Urothelium cell line (cell line): ENCODE measurements at places on chromosomes 12 and 14.

DNA sequence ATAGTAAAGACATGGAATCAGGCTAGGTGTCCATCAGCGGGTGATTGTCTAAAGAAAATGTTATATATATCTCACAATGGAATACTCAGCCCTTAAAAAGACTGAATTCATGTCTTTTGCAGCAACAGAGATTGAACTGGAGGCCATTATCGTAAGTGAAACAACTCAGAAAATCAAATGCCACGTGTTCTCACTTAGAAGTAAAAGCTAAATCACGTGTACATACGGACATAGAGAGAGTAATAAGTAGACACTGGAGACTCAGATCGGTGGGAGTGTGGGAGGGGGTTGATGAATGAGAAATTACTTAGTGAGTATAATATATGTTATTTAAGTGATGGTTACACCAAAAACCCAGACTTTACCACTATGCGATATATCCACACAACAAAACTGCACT lies 266.3 kb upstream of the PPFIA2 start:
- no peak for DNase-seq

DNA sequence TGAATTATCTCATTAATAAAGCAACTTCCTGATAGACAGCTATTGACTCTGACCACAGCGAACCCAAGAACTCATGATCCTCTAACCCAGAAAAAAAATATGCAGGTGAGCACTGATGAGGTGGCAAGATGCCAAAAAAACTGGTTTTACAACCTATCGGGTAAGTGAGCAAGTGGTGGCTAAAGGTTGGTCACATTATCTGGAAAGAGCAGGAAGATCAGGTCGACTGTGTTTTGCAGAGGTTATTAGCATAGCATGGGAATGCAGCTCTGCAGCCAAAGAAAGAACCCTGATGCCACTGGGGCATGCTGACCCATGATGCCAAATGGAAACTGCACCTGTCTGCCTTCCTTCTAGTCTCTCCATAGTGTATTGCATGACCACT lies 23.5 kb downstream of the BHLHE41 start:
- no peak for DNase-seq

DNA sequence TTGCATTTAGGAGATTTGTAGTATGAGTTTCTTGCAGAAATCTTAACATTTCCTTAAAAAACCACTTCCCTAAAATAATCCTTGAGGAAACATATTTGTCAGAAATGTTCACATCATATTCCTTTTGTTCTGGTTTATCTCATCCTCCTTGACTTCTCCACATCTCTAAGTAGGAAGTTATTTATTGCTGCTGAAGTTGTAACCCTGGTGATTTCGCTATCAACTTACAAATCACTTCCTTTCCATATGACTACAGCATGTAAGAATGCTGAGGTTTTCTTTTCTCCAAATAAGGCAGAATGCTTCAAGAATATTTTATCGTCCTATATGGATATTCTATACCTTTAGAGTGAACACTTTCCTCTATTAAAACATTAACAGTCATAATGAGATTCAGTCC lies 751.7 kb downstream of the NRXN3 start:
- no peak for DNase-seq

DNA sequence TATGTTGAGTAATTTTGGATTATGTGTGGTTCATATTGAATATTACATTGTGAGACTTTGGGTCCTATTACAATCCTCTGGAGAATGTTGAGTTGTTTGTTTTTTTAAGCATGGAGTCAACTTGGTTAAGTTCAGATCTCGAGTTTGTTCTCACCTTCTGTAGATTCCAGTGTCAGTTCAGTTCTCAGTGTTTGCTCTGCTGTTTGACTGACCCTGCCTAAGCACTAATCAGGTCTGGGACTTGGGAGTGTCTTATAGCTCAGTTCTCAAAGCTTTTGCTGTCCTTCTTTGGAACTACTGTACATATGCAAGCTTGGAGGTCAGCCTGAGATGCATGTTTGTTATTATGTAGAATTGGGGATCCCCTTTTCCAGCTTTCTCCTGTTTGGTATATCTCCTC lies 63.1 kb downstream of the DIP2B start:
- DNase-seq = no peak

- DNase-seq = peak; percentile 96
Observed at GRCh38 chr12:132189378-132190011, 45.2 kb downstream of the NOC4L start.

- DNase-seq = no peak
Observed at GRCh38 chr14:85338895-85339294, 191.0 kb upstream of the FLRT2 start.

DNA sequence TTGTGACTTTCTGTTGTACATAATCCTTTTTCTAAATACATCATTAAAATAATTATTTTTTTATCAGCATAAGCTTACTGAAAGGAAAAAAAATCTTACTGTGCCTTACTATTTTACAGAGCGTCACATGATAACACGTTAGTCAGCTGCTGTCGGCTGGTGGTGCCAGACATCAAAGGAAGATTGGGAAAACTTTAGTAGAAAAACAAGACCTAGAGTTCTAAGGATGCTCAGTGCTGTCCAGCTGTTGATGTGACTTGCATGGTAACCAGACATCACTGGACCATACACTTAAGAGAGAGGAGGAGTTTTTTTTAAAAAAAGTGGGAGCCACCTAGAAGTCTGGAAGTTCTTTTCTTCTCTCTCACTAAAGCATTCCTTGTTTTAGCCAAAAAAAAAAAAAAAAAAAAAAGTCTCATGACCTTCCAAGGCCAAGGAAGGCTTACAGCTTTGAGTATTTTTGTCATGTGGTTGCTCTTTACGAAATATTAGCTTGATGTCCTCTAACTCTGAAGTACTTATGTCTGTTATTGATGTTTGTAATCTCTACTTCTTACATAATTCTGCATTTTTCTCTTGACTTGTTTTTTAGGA lies 4.5 kb downstream of the RASSF8 start:
- DNase-seq = no peak

DNA sequence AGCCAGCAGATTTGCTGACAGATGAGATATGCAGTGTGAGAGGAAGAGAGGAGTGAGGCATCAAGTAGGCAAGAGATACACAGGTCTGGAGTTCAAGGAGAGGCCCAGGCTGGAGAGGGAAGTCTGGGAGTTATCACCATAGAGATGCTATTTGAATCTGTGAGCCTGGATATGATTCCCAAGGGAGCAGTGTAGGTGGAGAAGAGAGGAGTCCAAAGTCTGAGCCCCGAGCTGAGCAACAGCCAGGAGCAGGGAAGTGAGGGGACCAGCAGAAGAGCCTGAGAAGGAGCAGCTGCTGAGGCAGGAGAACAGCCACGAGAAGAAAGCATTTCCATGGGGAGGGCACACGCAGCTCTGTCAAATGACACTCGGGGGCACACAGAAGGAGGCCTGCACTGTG lies 20.2 kb upstream of the NXPH4 start:
- DNase-seq = no peak

DNA sequence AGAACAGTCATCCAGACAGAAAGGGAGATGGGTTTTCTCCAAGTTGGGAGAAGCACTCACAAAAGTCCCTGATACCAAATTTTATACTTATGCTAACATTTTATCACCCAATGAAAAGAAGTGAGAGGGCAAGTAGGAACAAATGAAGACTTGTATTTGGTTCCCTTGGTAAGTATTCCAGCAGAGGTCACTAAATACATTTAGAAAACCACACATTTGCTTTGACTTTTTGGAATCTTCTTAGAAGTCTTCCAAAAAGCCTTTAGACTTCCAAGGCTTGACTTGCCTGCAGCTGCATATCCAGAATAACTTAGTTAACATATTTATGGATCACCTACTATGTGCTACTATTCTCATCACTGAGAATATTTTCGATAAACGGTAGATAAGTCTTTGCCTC lies 3.1 kb upstream of the GYS2 start:
- no peak for DNase-seq

GRCh38 chr14:31027847-31028246 lies 1.7 kb upstream of the STRN3 start:
- DNase-seq = no peak

GRCh38 chr12:91567100-91567485 lies 384.5 kb upstream of the DCN start:
- DNase-seq = no peak

- DNase-seq = no peak
Observed at GRCh38 chr12:40312982-40313576, 88.3 kb downstream of the LRRK2 start.

DNA sequence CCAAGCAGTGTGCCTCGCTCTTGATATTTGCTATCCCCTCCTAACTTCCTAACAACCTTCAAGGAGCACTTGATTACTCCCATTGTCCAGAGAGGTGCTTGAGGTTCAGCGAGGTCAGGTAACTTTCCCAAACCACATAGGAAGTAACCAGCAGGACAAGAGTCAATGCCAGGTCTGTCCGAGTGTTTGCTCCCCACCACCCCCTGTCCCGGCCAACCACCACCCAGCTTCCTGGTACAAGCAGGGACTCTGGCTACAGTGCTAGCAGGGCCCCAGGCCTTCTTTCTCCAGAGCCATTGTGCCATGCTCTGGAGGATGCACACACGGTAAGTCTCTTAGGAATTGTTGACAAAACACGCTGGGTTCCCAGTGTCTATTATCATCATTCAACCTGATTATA lies 49.2 kb downstream of the SYNE3 start:
- DNase-seq = no peak

DNA sequence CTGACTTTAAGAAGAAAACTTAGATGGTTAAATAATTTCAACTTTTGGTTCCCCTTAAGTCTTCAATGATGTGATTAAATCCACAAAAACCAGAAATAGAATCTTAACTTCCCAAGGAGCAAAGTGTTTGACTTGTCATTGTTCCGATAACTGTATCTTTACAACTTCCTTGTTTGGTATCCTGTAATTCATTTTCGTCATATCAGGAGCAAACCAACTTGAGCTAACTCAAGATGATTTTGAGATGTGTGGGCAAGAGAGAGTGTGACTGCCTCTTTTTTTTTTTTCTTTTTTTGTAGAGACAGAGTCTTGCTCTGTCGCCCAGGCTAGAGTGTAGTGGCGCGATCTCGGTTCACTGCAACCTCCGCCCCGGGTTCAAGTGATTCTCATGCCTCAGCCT lies 25.3 kb downstream of the DRAM1 start:
- no peak for DNase-seq

GRCh38 chr12:16282978-16283377 lies 5.5 kb upstream of the SLC15A5 start:
- no peak for DNase-seq

- no peak for DNase-seq
Observed at GRCh38 chr12:105854071-105854470, 284.7 kb downstream of the NUAK1 start.

DNA sequence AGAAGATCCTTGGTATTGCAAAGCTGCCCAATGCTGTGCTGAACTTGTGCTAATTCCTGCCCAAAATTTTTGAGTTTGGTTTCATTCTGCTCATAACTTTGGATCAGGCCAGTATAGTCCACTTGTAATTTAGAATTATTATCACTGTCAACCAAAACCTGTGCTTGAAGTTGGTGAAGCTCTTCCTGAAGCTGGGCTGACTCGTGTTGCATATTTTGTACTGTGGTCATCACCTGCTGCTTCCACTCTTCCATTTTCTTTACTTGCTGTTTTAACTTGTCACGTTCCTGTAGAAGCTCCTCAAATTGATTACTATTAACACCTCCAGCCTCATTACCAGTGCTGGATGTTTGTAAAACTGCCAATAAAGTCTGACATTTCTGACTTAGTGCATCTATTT lies 35.8 kb downstream of the TRIP11 start:
- no peak for DNase-seq

- no peak for DNase-seq
Observed at GRCh38 chr12:105774037-105774436, 364.7 kb downstream of the NUAK1 start.

- peak; percentile 49 for DNase-seq
Observed at GRCh38 chr14:31926123-31926522, 151.0 kb upstream of the ARHGAP5 start.

- peak; percentile 57 for DNase-seq
Observed at GRCh38 chr12:46983959-46984841, 95.2 kb upstream of the PCED1B start.

GRCh38 chr14:75258079-75258802 lies 20.4 kb upstream of the FOS start:
- DNase-seq = no peak

DNA sequence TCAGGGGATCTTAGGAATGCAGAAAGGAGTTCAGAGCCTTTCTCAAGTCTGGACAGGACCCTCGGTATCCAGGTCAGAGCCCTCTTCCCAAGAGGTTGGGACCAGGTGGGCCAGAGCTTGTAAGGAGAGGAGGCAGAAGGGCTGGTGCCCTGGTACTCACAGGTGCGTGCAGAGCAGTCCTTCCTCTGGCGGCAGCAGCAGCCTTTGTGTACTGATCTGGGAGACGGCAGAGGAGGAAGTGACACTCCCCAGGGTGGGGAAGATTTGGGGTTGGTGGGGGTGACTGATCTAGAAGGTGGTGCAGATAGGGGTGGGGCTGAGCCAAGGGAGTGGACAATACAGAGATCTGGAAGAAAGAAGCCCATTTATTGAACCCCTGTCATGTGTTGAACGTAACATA lies at the start of gene ITGB7:
TSS of gene ITGB7 (minus strand) at position 210 of the 400 bp plus-strand sequence. CDS start 6,808 bp downstream, outside the sequence.
- DNase-seq = no peak

- no peak for DNase-seq
Observed at GRCh38 chr14:91867316-91867988, at the start of gene TC2N. TSS of gene TC2N (minus strand) at chr14:91867536. CDS start at chr14:91813769, 53,767 bp downstream.

GRCh38 chr14:91244501-91244901 lies at the start of gene GPR68:
TSS of gene GPR68 (minus strand) at chr14:91244704. CDS start at chr14:91235050, 9,654 bp downstream.
- no peak for DNase-seq

- peak; percentile 29 for DNase-seq
Observed at GRCh38 chr12:12717586-12718380, 615 bp downstream of the CDKN1B start.

GRCh38 chr12:97778111-97778510 lies 315.5 kb downstream of the RMST start:
- DNase-seq = no peak

DNA sequence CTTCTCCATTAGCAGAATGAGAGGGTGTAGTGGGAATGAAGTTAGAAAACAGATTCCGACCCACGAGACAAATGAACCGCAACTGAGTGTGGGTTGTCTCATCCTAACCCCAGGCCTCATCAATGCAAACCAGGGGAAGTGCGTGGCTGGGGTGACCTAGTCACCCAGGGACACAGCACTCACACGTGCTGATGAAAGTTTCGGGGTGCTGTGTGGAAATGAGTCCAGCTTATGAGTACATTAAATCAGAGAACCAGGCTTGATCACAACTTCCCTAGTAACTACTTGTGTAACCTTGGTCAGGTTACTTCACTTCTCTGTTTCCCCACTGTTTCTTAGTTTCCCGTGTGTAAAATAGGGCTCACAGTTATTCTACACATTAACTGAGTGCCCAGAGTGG lies 95.4 kb upstream of the CDKN3 start:
- no peak for DNase-seq
